ENCODE measurements at places on chromosomes 16 and 17.

DNA sequence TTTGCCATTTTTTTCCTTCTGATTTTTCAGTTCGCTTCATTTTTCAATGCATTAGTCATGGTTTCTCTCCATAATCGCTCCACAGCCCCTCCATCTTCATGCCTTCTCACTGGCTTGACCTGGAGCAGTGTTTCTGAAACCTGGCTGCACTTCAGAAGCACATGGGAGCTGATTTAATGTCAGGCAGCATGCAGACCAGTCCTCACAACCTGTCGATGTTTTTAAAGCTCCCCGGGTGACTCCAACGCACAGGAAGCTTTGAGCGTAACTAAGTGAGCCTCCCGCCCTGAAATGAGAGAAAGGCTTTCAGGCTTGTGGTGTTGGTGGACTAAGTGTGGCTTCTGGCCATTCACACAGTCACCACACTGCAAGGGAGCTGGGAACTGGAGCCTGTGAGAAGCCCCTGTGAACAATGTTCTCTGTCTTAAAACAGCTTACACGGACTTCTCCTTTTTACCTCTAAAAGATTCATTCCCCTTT is 16.8 kb upstream of the DRG2 start:
- peak; percentile 49 for DNase-seq

DNA sequence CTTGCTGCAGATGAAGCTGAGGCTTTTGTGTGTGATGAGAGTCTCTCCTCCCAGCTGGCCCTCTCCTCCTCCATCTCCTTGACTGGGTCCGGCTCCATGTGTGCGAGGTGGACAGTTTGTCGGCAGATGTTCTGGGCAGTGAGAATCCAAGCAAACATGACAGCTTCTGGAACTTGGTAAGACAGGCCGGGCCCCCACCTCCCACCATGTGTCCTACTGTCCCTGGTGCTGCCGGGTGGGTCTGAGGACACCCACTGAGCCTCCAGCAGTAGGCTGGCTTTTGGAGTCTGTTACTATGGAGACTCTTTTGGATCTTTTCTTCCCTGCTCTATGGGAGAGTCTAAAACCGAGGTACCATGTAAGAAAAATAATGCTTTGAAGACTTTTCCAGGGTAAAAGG is 12.7 kb downstream of the NUP85 start:
- DNase-seq: no peak

DNA sequence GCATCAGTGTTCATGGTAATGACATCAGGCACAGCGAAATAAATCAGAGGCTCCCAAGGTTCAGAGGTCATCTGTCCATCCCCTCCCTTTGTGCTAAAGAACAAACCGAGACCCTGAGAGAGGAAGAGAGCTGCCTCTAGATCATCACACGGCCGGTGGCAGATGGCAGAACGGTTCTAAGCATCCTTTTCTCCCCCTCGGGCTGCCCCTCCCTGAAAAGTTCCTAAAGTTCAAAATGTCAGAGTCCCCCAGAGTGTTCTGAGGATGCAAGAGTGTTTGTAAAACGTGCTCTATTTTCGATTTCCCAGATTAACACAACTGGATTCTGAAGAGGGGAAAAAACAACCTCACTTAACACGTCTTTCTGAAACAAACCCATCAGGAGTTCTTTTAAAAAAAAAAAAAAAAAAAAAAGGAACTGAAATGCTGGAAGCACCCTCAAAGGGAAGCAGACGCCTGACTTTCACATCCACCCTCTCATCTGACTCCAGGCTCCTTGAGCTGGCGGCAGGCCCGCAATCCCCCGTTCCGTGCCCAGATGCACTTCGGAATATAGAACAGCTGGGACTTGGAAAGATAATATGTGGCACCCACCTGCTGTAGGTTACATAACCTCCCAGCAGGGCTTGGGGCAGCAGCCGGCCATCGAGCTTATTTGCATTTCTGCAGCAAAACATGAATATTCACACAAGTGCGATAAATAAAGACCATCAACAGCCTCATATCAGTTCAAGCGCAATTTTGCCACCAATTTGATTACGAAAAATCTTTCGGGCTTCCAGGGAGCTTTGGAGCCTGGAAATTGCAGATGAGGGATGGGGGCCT is 115.5 kb upstream of the SMURF2 start:
- peak; percentile 62 for DNase-seq

GRCh38 chr16:22614271-22614947 is 103.7 kb downstream of the NPIPB5 start:
- DNase-seq: no peak

- DNase-seq: no peak
Observed at GRCh38 chr16:20873331-20873730, 26.8 kb downstream of the DCUN1D3 start.

DNA sequence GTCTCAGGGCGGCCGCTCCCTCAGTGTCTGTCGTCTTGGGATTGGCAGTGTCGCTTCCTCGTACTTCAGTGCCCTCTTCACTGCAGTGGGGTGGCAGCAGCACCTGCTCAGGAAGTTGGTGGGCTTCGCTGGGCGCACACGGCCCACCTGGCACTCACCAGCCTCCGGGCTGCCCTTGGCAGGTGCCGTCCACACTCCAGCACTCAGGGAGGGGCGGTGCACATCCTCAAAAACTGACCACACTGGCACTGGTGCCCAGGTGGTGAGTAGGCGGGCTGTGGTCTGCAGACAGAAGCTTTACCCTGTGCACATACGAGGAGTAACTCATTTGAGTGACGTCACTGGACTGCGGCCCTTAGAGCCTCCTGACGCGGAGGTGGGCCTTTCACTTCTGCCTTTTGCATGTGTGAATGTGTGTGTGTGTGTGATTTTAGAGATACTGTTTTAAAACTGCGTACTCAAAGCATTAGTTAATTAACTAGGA is 94.6 kb downstream of the BANP start:
- no peak for DNase-seq

DNA sequence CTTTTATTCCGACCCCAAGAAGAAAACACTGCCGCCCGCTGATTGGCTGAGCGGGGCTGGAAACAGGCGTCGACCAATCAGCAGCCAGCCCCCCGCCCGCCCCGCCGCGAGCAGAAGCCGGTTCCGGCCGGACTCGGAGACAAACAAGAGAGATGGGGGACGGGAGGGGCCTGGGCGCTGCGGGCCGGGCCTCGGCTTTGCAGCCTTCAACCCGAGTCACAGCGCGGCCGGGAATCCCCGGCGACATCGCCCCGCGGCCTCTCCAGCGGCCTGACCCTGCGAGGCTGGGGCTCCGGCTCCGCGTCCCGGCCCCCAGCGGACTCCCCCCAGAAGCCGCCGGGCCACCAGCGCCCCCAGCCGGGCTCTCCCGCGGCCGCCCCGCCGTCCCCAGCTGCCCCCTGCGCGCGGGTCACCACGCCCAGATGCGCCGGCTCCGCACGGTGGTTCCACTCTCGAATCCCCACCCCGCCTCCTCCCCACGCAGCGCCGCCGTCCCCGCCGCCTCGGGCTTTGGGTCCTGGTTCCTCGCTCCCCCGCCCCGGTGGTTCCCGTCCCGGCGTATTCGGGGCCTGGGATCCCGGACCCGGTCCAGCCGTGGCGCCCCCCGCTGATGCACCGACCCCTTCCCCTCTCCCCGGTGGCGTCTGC is 346 bp upstream of the SLC43A2 start:
- DNase-seq: peak; percentile 96

DNA sequence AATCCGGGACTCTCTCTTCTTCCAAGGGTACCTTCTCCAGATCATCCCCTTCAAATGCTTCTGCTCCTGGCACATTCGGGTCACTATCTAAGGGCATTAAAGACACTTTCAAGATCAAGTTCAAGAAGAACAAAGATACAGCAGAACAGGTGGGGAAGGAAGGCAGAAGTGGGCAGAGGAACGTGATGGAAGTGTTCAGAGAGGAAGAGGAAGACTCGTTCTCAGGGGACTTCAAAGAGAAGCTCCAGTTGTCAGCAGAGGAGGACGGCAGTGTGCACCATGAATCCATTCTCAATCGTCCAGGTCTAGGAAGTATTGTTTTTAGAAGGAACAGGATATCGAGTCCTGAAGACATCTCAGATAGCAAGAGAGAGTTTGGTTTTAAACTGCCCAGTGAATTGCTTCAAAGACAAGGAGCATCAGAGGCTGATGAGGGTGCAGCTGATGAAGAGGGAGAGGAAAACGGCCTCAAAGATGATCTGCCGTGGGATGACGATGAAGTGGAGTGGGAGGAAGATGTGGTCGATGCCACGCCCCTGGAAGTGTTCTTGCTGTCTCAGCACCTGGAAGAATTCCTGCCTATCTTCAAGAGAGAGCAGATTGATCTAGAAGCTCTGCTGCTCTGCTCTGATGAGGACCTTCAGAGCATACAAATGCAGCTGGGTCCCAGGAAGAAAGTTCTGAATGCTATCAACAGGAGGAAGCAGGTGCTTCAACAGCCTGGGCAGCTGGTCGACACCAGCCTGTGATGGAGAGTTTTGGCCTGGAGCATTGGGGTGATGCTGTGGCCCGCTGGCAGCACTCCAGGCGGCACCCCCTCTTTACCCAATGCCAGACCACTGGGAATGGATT is 16.8 kb downstream of the ANKS4B start:
- no peak for DNase-seq

GRCh38 chr17:70318051-70318450 is 148.7 kb downstream of the KCNJ2 start:
- DNase-seq: peak; percentile 49

GRCh38 chr16:2478279-2478678 is 3.4 kb downstream of the TBC1D24 start:
- DNase-seq: no peak

GRCh38 chr17:44310609-44311376 is 2.4 kb downstream of the RUNDC3A start:
- no peak for DNase-seq

GRCh38 chr16:56013962-56014552 is 138.9 kb upstream of the CES5A start:
- peak; percentile 60 for DNase-seq

DNA sequence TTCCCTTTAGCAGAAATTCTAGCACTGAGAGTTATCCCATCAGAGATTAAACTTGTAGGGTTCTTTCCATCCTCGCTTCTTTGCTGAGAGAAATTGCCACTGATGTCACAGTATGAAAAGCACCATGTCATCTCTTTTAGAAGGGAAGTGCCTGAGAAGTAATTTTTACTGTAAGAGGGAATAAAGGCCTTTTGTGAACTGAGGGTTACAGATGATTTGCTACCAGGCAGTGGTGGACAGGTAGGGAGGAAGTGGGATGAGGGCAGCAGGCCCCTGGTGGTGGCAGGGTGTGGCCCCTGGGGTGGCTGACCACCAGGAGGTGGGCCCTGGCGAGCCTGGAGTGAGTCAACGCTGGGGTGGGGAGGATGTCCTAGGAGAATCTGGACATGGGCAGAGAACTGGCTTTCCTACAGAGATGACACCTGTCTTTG is 6.4 kb upstream of the MILR1 start:
- no peak for DNase-seq

DNA sequence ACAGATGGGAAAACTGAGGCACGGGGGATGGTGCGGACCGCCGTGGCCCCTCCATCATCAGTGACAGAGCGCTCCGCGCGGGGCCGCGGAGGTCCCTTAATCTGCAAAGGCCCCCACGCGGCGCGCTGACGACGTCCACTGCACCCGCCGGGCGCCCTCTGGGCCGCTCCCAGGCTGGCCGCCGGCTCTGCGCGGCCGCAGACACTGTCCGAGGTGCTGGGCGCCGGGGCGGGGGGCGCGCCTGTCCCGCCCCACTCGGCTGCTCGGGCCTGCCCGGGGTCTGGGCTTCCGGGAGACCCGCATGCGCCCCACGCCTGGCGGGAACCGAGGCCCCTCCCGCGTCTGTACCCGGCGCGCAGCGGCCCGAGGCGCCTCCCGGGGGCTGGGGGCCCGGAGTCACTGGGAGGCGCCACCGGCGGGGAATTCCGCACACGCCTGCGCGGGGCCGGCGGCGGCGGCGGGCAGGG is 550 bp upstream of the RNF213 start:
- DNase-seq: peak; percentile 78

DNA sequence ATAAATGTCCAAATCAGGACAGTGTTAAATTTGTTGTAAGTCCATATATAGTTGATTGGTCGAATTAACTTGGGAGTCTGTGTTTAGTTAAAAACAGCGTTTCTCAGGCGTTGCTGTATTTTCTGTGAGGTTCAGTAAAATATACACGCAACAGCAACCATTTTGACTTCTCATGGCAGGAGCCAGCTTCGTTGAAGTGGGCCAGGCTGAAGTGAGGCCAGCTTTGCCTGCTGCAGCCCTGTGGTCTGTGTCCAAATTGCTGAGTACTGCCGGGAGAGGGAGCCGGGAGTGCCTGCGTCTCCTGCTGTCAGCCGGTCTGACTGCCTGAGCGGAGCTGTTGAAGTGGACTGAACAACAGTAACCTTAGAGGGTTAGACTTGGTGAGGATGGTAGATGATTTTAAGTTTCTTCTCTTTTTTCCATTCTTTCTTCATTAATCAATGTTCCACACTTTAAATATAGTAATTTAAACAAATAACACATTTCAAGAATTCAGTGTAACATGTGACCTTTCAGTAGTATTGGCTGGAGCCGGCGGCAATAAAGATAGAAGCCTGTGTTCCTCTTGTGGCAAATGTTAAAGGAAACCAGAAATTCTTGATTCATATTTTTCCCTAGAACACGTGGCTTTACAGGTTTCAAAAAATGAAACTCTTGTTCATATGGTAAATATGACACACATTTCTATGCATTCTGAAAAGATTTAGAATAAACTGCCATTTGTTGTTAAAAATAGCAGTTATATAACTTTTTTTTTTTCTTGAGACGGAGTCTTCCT is 37.0 kb upstream of the ZNF750 start:
- peak; percentile 86 for DNase-seq

DNA sequence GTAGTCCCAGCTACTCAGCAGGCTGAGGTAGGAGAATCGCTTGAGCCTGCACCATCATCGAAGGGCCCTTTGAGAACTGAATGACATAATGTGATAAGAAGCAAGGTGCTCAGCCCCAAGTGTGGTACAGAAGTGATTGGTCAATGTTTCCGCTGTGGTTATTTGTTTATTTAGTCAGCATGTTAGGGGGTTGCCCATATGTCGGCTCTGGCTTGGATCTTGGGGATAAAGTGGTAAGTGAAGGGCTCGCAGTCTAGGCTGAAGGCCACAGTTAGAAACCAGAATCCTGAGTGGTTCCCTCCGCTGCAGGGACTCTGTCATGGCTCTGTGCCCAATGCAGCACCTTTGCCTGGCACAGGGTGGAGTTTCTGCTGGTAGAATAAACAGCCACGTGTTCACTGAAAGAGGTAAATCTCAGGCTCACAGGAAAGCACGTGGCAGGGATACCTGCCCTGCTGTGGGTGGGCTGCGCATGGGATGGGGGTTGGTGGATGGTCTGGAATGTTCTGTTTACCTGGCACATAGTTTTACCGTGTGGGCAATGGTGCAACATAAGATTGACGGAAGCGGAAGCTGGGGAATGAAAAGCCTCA is 35.4 kb downstream of the SYT17 start:
- no peak for DNase-seq
